ENCODE measurements at places on chromosomes 2 and 18.

GRCh38 chr2:109260886-109261700 is 132.1 kb downstream of the SH3RF3 start:
- DNase-seq = no peak

DNA sequence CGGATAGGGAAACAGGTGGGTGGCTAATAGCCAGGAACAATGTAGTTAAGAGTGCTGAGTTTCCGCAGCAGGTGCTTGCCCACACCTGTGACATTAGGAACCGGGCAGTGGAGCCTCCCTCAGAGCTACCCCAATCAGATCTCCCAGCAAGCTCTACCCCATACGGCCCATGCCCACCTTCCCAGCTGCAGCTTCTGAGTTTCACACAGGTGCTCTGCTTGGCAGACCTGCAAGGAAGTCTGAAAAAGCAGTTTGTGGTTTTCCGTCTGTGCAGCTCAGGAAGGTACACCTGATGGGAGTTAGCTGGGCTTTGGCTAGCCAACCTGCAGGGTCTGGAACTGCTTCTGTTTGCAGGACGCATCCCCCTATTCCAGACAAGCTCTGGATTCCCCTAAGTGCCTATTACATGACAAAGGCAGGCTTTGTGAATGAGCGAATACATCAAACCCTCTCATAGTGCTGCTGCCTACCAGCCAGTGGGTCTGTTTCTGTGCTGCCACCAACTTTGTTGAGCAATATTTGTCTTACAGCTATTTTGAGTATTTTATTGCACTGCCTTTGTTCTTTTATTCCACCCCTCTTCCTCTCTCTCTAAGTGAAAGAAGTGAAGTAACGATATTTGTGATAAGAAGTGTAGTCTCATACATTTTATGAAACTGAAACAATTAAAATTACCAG is 24.7 kb upstream of the CEP68 start:
- no peak for DNase-seq

GRCh38 chr2:239882331-239882732 is 142.8 kb downstream of the NDUFA10 start:
- DNase-seq = no peak

GRCh38 chr2:99032001-99032400 is 96.0 kb upstream of the CRACDL start:
- no peak for DNase-seq

- no peak for DNase-seq
Measured at GRCh38 chr2:209734805-209735204, 36.8 kb upstream of the UNC80 start.

- no peak for DNase-seq
Measured at GRCh38 chr2:176364273-176364977, 95.2 kb downstream of the MTX2 start.

DNA sequence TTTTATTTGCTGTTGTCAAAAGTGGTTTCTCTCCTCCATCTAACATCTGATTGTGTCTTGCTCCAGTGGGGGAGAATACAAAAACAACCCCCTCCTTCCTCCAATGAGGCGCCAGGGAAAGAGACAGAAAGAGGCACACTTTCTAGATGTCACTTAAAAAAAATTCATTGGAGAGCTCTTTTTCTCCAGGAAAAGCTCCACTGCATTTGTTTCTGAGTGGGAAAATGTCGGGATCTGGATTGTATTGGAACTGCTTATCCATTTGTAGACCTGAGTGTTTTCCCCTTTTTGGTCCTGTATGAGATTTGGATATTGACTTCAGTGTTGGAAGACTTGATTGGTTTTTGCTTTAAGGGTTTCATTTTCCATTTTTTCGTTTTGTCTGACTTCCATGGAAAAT is 995 bp downstream of the MBD5 start:
- no peak for DNase-seq

- DNase-seq = no peak
Measured at GRCh38 chr2:160295519-160296207, 95.6 kb upstream of the ITGB6 start.

DNA sequence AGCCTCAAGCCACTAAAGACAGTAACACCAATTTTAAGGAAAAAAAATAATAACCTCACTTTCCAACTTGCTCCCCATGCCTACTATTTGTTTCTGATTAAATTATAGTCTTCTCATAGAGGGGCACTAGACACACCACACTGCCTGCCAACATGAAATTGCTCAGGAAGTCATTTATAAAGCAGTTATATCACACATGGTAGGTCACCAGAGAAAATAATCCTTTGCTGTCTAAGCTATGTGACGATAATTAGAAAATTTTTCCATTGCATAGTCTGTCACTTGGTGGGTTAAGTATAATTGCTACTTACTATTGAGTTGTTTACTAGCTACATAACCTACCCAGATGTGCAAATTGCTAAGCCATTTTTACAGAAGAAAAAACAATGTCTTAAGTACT is 85.2 kb downstream of the INO80D start:
- no peak for DNase-seq

DNA sequence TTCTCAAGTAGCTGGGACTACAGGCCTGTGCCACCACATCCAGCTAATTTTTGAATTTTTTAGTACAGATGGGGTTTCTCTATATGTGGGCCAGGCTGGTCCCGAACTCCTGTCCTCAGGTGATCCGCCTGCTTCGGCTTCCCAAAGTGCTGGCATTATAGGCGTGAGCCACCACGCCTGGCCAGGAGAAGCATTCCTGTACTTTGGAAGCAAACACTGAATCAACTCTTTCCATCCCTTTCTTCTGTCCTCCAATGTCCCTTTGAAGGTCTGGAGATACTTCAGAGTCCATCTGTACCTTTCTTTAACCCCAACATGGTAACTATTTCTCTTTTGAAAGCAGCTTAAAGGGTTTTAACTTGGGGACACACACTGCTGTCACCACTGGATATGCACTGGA is 23.6 kb upstream of the MAP4K4 start:
- DNase-seq = no peak

DNA sequence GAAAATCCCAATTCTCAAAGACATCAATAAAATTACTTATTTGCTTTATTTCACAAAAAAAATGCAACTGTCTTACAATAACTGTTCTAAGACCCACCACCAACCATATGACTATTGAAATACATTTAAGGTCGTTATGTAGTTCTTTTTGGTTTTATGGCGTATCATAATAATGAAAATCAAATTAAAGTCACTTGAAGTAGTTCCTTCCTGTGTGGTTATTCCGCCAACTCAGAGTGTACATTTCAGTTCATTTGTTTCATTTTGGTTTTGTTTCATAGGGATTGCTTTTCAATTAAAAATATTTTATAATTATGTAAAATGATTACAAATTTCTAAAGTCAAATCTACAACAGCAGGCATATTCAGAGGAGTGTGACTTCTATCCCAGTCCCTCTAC is 45.9 kb upstream of the AAK1 start:
- DNase-seq = no peak

- DNase-seq = peak; percentile 74
Measured at GRCh38 chr2:70086278-70086837, 919 bp upstream of the PCBP1 start.

DNA sequence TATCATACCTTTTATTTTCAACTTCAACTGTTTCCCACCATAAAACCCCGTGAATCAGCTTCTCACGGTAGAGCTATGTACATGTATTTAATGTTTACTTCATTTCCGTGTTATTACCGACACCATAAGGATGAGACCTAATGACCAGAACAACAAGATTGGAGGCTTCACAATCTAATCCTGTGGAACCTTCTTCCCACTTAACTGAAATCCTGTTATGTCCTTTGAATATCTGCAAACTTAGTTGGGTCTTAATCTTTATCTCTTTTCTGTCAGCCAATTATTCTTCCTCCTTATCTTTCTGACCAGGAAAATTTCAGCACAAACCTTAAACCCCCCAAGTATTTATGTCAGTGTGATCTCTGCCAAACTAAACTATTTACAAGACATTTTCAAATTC is 214.4 kb downstream of the TMX3 start:
- no peak for DNase-seq

DNA sequence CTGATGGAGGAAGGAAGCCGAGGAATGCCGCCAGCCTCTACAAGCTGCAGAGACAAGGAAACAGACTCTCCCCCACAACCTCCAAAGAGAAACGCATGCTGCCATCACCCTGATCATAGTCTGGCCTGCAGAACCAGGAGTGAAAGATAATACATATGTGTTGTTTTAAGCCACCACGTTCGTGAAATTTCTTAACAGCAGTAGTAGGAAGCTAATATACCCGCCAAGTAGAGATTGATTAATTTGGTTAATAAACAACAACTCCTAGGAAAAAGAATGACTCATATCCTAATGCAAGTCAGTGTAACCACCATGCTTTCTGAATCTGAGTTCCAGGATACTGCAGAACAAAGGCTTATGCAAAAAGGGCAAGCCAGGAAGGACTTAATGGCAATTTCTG is 36.6 kb downstream of the LONRF2 start:
- DNase-seq = no peak

GRCh38 chr2:239934571-239935171 is 90.5 kb downstream of the NDUFA10 start:
- no peak for DNase-seq

GRCh38 chr18:79664525-79665125 is 15.0 kb upstream of the CTDP1 start:
- no peak for DNase-seq

GRCh38 chr2:100247256-100248043 is 74.9 kb downstream of the LONRF2 start:
- DNase-seq = no peak

DNA sequence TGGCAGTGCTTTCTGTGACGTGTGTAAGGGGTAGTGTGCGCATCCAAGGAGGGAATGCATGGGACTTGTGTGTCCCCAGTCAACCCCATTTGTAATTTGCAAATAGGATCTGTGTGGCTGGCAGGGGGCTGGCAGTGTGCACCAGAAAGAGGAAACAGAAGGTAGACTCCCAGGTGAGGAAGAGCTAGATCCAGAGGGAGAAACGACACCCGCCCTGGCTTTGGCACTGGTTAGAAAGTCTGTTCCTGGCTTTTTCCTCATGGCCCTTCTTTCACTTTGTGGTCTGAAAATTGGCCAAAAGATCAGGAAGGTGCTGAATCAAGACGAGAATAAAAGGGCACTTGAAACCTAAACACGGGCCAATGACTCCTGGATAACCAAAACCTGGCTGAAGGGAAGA is 33.3 kb downstream of the PRKCE start:
- DNase-seq = no peak

- no peak for DNase-seq
Measured at GRCh38 chr2:184945326-184945725, 347.0 kb downstream of the ZNF804A start.

DNA sequence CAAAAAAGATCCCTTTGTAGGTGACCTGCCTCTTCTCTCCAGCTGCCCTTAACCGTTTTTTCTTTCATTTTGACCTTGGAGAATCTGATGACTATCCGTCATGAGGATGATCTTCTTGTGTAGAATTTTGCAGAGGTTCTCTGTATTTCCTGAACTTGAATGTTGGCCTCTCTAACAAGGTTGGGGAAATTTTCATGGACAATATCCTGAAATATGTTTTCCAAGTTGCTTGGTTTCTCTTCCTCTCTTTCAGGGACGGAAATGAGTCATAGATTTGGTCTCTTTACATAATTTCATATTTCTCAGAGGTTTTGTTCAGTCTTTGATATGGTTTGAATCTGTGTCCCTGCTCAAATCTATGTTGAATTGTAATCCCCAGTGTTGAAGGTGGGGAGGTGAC is 34.0 kb downstream of the ZC3H8 start:
- DNase-seq = no peak

GRCh38 chr2:232103140-232103737 is 141.7 kb downstream of the DIS3L2 start:
- DNase-seq = no peak

- no peak for DNase-seq
Measured at GRCh38 chr2:225466891-225467604, 67.5 kb downstream of the NYAP2 start.

DNA sequence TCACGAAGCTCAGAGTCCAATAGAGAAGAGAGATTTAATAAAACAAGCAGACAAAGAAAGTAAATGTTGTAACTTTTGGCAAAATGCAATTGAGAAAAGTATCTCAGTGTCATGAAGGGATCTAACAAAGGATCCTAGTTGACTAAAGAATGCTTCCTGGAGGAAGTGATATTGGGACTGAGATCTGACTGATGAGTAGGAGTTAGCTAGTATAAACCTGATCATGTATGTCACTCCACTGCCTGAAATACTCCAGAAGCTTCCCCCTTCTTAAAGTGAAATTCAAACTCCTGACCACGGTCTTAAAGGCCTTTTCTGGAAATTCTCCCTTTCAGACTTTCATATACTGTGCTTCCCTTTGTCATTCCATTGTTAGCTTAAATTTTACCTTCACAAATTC is 1102.4 kb upstream of the ZEB2 start:
- no peak for DNase-seq

DNA sequence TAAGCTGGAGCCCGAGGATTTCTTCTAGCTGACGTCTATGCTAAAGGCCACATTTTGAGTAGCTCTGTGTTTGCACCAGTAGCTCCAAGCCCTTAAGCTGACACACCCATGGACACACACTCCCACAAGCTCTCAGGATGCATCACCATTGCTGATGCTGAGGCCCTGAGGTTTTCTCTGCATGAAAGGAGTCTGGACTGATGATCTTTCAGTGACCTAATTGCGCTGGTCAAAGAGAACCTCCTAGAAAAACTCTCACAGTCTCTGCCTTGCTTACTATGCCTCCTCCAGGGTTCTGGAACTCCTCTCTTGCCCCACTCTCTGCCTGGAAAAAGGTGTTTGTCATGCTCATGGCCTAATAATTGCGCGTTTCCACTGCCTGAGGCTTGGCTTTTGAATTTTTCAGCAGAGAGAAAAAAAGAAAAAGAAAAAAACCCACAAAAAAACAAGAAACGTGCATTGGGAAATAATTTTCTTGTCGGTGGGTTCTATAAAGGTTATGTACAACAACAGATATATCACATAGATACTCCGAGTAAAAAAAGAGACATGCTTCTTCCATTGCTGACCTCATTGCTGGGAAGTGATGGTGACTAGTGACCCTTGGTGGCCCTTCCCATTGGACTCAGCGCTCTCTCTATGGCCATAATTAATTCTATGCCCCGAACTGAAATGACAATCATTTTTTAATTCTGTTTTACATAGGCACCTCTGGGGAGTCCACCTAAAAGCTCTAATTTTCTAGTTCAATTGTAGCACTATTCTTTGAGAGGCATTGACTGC is 297.0 kb downstream of the TDRD15 start:
- DNase-seq = no peak

GRCh38 chr2:10336283-10336682 is 33.6 kb downstream of the HPCAL1 start:
- DNase-seq = no peak

- no peak for DNase-seq
Measured at GRCh38 chr18:76052227-76052595, 442.8 kb downstream of the ZNF516 start.

Data from mesothelial cell of epicardium (in vitro differentiated cells).